Right forelimb (tissue), 1 donor: ENCODE measurements at places on chromosomes 1 and 21.
A peak's percentile ranks its signal among the peaks of the same experiment; 100 is the strongest.

GRCh38 chr1:10033359-10033845 is 644 bp downstream of the UBE4B start:
- DNase-seq = no peak

GRCh38 chr1:18261891-18262290 is 154.3 kb downstream of the IGSF21 start:
- DNase-seq = no peak

DNA sequence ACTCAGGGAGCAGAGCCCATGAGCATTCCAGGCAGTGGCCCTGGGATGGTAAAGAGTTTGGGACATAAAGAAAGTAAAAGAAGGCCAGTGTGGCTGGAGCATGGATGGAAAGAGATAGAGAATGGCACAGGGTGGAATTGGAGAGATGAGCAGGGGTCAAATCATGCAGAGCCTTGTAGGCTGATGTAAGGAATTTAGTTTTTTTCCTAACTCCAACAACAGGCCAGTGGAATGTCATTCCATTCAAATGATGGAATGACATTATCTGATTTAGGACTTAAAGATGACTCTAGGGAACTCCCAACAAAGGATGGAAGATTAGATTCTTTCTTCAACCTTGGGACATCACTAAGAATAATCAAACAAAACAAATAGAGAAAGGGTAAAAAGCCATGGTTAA is 12.8 kb upstream of the S100A2 start:
- DNase-seq = no peak

DNA sequence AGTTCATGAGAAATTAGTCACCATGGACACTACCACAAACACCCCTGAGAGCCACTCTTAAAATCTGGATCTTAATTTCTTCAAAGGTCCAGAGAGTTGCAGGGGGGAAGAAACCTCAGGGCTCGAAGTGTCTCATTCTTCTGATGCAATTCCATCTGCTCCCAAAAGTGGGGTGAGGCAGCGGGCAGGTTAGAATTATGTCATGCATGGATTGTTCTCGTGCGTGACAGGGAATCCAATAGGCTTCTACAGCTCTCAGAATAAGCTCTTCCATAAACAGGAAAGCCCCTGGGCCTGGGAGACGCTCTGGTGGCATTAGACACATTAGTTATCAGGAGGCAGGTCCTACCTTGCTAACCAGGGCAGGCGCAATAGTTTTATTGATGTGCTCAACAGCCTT is 8.4 kb downstream of the ENO1 start:
- no peak for DNase-seq

DNA sequence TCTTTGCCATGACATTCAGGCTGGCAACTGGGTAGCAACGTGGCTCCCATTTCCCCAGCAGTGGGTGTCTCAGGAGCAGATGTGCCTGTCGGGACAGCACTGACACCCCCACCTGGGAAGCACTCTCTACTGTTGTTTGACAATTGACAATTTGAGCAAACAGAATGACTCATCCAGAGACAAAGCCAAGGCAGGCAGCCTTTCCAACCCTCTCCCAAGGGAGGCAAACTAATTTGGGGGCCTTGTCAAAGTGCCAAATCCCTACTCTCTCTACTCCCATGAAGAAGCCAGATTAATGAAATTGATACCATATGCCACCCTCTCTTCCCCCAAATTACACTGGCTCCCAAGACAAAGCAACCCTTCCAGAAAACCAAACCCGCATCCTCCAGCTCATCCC is 65.6 kb downstream of the GRIK3 start:
- DNase-seq = no peak

DNA sequence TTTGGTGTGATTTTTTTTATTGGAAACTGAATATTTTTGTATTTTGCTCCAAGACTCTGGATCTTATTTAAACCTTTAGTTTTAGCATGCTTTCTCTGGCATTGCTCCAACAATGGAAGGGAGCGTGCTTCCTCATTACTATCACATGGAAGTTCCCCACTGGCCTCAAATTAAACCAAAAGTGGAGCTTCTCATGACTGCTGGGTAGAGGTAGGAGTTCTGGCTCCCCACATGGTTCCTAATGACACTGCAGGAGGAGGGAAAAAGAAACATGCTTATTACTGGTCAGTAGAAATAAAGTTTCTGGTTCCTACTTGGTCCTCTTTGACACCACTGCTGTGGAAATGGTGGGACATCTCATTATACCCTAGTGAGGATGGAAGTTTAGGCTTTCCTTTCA is 310.5 kb downstream of the PTGER3 start:
- DNase-seq = no peak

DNA sequence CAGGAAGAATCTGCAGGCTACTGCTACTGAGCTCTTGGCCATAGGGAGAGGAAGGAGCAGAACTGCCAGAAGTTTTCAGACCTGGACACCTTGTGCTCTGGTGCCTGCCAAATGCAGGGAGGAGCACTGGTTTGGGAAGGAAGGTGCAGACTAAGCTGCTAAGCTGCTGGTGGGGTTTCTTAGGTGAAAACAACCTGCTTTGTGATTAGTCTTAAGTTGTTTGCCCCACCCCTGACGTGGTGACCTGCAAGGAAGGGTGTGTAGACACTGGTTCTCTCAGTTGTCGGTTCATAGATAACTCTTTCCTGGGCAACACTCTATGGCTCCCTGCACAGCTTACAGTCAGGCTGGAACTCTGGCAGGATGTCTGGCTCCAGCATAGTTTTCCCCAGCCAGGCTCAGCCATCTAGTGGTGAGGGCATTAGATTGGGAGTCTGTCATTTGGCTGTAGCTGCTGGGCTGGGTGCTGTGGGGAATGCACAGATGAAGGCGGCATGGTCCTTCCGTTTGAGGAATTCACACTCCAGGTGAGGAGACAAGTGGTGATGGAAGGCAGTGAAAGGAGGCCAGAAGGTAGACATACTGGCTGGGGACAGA is 10.3 kb upstream of the S100A10 start:
- DNase-seq = no peak

- no peak for DNase-seq
These were observed 78.1 kb downstream of the KIF26B start for GRCh38 chr1:245232931-245233330.

GRCh38 chr21:30689822-30690221 is 28.8 kb downstream of the KRTAP21-3 start:
- DNase-seq = no peak

DNA sequence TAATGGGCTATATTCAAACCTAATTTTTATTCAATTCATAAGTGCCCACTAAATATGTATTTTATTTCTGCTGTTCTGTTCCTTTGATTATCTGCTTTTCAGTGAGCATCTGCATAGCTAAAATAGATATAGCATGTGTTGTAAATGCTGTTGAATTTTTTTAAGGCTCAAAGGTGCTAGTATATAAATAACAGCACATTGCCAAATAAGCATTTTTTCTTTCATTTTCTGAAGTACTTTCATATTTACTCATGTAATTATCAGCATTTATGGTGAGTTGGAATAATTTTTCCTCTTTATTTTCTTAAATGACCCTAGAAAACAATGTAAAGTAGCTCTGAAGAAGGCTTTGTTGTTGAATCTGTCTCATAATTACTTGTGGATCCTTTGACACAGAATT is 69.6 kb upstream of the B3GALT2 start:
- no peak for DNase-seq

DNA sequence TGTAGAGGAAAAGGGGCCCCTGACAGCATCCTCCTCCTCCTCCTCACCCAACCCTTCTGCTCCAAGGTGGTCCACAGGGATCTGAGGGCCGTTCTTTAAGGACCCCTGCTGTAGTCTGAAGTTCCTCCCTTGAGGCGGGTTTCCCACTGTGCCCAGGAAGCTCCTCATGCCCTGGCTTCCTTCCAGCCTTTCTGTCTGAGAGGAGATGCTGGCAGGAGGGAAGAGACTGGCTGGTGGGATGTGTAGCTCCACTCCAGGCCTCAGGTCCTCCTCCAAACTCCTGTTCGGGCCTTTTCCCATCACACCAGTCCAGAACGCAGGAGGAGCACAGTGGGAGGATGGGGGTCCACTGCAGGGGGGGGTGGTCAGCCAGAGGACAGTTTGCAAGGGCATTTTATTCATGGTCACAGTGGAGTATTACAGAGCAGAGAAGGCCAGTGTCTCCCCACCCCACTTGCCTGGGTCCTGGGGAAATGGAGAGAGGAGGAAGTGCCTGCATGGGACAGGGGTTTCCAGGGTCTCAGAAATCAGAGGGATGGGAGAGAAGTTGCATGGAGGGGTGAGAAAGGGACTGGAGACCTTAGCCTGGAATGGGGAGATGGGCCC is 7.8 kb downstream of the ETV3L start:
- DNase-seq = no peak

DNA sequence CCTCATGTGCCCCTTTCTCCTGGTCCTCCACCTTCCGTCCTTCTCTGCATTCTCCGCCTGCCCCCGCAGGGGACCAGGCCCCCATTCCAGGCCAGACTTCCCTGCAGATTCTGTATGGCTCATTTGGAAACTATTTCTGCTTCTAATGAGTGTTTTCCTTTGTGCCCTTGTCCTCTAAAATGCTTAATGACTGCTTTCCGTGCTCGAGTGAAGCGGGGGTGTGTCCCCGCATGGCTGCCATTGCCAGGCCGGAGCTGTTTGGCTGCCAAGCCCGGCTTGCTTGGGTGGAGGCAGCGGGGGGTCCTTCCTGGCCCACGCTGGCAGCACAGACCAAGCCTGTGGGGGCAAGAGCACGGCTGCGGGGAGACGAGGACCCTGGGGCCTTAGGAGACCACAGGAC is 299.3 kb upstream of the VAMP3 start:
- DNase-seq = no peak

- no peak for DNase-seq
These were observed 79.8 kb downstream of the LHX8 start for GRCh38 chr1:75214017-75214416.

DNA sequence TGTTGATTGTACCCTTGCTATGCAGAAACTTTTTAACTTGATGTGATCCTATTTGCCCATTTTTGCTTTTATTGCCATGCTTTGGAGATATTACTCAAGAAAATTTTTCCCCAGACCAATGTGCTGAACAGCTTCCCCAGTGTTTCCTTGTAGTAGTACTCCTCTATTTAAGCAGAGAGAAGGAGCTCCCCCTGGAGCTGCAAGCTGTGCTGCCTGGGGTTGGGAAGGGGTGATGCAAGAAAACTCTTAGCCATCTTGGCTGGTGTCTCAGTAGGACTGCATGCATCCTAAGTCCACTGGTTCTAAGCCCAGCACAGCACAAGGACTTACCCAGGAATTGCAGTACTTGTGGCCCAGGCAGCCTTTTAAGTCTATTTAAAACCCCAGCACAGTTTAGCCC is 121.6 kb downstream of the NTMT2 start:
- DNase-seq = no peak

- DNase-seq = no peak
These were observed 90.1 kb downstream of the TENT5C start for GRCh38 chr1:117695796-117696490.

- no peak for DNase-seq
These were observed 194.8 kb downstream of the DAB1 start for GRCh38 chr1:57229076-57229475.

DNA sequence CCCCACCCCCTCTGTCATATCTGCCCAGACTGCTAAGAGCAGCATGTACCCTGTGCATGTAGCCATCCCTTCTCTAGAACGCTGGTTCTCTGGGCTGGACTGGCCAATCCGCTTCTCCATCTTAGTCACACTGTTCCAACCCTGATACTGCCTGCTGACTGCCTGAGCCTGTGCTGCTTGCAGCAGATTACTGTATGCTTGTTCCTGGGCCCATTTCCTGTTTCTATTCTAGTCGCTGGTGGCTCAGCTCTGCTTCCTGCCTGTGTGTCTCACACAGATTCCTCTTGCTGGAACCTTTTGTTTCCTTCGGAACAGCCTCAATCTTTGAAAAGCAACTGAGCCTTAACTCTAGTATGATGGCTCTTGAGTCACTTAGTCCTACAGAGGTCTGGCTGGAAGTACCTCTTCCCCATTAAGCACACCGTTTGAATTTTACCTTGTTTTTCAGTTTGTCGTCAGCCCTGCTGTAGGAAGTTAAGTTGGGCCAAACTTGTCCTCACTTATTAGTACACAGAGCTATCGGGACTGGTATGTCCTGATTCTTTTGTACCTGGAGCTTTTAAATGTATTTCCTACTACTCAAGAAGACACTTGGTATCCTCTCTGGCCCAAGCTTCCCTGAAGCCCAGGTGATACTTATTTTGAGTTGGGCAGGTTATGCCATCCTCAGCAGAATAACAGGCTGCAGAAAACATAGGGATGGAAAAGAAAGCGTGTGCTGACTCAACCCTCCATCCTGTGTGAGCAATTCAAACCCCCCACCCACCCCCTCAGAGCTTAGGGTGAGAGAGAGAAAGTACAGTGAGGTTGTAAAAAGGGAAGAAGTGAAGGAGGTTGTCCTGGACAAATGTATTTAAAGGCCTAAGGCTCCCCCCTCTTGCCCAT is 43.4 kb upstream of the PIGV start:
- DNase-seq = peak; percentile 49

DNA sequence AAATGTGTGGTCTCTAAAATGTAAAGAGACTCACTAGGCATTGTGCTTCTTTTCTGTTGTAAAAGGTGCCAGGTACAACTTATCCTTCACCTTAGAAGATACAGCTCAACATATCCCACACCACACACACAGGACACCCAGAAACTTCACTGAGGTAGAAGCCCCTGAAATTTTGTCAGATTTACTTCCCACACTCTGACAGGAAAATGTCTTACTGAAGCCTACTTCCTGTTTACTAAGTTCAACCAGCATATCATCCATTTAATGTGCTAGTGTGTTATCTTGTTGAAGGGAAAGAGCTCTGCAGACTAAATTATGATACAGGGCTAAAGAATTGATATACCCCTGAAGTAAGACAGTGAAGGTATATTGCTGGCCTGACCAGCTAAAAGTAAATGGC is 39.9 kb upstream of the INSL5 start:
- DNase-seq = no peak

DNA sequence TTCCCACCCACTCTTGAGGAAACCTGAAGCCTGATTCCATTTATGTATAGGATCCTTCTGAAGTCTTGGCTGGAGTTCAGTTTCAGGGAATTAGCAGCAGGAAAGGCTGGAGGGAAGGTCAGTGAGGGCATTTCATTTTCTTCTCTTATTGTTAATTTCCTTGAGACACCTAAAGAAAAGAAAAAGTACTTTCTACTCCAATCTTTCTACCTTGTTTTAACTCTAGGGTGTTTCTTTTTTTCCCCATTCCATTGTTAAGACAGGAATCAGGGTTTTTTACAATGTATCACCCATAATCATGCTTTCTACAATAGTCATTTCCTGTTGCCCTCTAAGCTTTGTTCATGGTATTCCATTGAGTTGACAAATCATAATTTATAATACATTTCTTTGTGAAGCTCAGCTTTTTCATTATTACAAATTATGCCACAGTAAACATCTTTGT is 27.4 kb downstream of the SNRPE start:
- no peak for DNase-seq

DNA sequence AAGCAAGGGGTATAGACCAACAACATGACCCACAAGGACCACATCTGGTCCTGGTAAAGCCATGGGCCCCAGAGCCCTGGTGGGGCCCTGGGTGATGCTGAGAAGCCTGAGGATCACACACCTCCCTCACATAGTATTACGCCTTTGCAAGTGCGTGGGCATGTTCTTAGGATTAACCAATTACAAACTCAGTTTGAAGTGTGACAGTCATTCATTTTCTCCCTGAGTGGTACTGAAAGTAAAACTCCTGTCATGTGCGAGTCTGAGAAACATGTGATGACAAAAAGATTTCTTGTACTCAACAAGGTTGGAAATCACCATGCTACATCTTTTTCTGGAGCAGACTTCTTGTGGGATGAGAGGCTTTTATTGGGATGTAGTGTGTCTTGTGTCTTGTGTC is 315.3 kb upstream of the DUSP10 start:
- DNase-seq = no peak
